ENCODE measurements at places on chromosomes 7 and 10.

GRCh38 chr7:98616381-98617050 lies 569 bp upstream of the NPTX2 start:
- no peak for DNase-seq

- DNase-seq = no peak
Measured at GRCh38 chr10:109324721-109325120, 598.6 kb downstream of the XPNPEP1 start.

DNA sequence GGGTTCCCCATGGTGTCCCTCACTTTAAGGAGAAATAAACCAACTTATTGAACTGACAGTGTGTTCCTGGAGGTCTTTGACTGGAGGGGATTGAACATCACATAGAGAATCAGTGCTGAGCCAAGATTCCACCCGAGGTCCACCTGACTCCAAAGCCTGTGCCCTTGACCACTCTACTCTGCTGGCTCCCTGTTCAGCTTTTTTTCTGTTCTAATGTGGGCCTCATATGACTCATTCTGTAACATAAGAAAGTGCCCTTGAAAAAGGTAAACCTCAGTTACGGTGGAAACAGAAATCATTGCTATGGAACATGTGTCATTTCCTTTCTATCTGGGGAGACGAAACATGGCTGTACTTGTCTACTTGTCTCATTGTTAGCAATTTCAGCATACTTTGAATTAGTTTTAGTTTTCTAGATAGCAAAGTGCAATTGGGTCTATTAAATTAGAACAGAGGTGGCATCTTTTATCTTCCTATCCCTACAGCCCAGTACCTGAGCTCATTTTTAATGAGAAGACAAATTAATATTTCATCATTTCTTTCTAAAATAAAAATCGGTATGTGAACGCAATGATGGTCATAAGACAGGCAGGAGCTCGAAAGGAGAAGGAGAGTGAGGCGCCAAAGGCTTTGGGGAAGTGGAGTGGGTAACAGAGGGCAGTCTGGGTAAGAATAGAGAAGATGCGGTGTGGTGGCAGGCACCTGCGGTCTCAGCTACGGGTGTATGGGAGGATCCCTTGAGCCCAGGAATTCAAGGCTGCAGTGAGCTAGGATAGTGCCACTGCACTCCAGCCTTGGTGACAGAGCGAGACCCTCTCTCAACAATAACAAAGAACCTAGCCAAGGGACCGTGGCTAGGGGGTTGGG lies 1.5 kb downstream of the GSDME start:
- no peak for DNase-seq

DNA sequence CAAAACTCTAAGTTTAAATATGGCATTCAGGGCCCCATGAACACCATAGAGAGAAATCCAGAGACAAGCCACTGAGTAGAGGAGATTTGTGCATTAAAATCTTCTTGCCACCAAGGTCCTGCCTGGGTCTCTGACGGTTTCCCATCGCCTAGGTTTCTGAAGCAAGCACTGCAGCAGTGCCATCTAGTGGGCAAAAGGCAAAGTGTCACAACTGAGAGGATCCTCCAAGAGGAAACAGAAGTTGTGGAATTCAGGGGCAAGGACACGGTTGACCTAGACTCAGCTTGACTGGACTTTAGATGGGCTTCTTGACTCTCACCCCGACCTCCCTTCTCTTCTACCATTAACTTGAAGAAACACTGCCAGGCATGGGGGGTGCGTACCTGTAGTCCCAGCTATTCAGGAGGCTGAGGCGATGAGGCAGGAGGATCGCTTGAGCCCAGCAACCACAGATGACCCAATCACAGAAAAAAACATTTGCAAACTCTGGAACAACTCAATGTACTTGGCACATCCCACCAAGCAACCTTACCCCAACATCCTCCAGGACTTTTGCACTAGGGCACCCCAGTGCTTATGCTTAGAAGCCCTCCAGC lies 604.1 kb downstream of the GALNT17 start:
- DNase-seq = peak; percentile 10

DNA sequence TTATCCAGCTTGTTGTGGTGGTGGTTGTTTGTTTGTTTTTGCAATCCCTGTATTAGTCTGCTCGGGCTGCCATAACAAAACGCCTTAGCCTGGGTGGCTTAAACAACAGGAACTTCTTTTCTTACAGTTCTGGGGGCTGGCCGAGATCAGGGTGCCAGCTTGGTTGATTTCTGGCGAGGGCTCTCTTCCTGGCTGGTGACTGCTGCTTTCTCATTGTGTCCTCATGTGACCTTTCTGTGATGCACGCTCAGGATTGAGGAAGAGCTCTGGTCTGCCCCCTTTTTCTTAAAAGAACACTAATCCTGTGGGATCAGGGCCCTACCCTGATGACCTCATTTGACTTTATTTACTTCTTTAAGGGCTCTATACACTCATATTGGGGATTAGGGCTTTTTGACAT lies 107.1 kb upstream of the NRP1 start:
- no peak for DNase-seq

DNA sequence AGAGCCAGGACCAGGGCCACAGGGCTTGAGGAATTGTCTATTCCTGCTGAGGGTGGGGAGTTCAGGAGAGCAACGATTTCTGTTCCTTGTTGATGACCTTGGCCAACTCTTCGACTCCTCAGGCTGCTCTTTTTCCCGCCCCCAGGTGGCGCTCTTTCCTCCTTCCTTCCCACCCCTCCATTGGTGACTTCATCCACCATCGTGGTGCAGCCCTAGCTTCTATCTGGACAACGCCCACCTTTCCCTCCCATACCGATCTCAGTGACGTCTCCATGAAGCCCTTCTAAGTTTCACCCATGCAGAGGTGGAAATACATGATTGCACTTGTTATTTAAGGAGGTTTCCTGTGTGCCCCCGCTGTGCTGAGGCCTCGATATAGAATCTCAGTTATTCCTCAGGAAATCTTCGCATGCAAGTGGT lies 22.1 kb upstream of the CARD11 start:
- no peak for DNase-seq

GRCh38 chr7:11750191-11750590 lies 81.8 kb downstream of the THSD7A start:
- DNase-seq = no peak

DNA sequence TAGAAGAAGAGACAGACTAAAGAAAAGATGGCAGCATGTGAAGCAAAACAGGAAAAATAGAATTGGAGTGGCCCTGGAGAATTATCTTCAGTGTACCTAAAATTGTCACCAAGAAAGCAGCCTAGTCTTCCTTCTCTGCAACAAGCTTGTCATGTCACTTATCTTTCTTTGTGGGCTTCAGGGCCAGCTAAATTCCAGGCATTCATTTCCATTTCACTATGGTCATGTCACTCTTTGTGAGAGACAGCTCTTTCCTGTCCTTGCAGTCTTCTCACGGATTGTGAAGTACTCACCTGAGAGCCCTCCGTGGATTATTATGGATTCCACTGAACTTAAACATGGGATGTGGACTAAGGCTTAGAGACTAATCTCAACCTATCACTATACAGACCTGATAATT lies 9.0 kb upstream of the HKDC1 start:
- DNase-seq = no peak

DNA sequence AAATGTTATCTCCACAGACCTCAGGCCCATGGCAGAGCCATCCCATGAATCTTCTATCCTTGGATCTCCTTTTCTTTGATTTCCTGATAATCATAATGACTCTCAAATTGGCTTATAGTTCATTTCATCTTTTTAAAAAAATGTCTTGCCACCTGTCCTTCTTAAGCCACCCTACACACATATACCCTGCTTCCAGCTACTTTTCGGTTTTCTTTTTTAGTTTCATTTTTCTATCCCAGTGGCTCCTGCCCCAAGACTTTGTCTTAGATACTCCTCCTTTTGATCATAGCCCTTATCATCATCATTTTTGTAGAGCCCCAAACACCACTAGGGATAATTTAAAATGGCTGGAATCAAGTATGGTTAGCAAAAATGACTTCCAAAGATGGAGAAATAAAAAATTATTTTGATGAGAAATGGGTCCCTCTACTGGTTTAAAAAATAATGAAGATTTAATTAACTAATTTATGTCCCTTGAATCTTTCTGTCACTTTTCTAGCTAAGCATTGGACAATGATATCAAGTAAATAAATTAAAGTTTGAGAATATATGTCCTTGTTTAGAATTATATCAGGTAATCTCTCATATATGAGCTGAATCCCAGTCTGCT lies 277.3 kb upstream of the SEMA3D start:
- no peak for DNase-seq

DNA sequence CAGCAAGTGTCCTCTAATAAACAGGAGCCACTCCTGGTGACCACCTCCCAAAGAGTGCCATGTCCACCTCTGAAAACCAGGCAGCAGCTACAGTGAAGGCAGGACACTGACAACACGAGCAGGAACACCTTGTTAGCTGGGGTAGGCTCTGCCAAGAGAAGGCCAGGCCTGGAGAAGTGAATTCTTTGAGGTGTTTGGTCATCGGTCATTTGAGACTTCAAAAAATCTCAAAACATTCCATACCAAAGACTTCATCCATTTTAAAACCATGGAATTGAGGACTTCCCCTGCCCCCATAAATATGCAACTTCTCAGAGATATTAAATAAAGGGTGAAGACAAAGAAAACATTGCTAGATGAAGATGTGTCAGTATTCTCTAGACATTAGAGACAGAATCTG lies 28.4 kb upstream of the OPALIN start:
- DNase-seq = no peak

DNA sequence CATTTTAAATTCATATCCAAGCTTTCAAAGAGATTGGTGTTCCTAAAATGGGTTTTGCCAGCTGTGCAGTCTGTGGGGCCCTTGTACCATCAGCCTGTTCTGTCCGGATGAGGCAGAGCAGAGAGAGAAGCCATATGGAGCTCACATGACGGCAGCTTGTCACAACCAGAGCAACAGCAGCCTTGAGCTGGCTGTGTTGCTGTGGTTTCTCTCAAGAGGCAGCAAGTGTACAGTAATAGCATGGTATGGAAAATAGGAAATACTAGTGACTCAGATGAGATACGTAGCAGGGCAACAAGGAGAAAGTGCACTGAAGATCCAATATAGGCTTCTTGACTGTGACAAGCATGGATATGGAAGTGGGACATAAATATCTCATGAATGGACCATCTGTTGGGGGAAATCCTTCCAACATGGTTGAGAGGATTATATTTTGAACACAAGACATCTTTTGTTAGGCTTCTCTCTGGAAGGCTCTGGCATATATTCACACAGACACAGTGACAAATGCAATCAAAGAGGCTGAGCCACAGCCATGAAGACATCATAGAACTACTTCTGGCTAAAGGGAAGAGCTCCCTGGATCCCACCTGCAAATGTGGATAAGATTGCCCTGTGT lies 251.0 kb upstream of the TAC1 start:
- no peak for DNase-seq

DNA sequence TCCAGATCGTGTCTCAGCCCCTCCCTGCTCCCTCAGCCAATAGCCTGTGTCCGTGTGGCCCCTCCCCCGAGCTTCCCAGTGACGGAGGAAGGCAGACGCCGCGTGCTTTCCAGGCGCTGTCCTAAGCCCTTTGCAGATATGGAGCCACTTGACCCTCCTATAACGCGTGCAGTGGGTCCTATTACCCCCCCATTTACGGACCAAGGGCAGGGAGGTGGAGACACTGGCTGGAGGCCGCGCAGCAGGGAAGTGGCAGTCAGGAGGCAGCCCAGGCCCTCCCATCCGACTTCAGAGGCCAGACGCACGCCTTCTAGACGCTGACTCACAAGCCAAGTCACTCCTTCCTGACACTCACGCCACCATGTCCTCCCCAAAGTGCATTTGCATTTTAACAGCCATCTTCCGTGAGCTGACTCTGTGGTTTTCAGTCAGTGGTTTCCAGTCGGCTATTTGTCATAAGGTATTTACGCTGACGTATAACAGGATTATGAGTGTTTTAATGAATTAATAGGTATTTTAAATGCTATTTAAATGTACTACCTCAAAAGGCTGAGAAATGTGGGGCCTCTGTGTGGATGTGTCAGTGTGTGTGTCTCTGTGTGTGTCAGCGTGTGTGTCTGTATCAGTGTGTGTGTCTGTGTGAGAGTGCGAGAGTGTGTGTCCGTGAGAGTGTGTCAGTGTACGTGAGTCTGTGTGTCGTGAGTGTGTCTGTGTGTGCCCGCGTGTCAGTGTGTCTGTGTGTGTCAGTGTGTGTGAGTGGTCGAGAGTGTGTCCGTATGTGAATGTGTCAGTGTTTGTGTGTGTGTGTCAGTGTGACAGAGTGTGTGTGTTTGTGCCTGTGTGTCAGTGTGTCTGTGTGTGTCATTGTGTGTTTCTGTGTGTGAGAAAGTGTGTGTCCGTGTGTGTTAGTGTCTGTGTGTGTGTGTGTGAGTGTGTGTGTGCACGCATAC lies 92.0 kb upstream of the INSIG1 start:
- peak; percentile 86 for DNase-seq

- DNase-seq = no peak
Measured at GRCh38 chr7:92678291-92678920, 88.2 kb upstream of the FAM133B start.

- no peak for DNase-seq
Measured at GRCh38 chr10:62076891-62077290, 175.4 kb downstream of the ARID5B start.

DNA sequence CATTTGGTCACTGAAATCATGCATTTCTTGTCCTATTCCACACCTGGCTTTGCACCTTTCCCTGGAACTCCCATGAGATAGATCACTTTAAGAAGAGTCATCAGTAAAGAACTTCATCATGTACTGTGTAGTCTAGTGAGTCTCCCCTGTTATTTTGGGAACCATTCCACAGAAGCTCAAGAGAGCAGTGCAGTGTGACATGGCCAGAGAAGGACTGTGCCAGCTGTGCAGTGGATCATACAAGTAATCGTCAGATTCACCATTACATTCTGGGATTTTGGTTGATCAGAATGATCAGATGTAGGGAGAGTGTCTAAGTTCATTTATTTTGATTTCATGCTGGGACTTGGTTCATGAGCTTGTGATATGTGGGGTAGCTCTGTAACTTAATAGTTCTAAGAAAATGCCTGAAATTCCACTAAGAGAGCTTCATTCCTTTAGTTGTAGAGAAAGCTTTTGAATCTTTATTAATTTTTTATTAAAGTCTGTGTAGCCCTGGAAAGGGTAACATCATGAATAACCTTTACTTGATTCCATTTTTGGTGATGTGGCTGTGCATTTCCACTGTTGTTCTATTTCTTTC lies 166.8 kb downstream of the SUGCT start:
- DNase-seq = no peak

DNA sequence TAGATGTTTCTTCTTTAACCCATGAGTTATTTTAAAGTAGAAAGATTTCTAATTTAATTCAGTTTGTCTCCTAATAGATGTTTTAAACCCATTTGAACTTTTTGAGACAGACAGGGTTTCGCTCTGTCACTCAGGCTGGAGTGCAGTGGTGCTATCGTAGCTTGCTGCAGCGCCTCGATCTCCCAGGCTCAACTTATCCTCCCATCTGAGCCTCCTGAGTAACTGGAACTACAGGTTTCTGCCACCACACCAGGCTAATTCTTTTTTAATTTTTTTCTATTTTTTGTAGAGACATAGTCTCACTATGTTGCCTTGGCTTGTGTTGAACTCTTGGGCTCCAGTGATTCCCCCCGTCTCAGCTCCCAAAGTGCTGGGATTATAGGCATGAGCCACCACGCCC lies 53.0 kb upstream of the RAB18 start:
- no peak for DNase-seq

GRCh38 chr7:17498230-17498629 lies 199.8 kb downstream of the AHR start:
- DNase-seq = no peak

- no peak for DNase-seq
Measured at GRCh38 chr10:45433716-45434469, 59.9 kb downstream of the ALOX5 start.

- no peak for DNase-seq
Measured at GRCh38 chr7:112189691-112190090, 16.5 kb downstream of the DOCK4 start.

All from AG09319 (cell line).